ENCODE measurements at places on chromosomes 7 and 10.
A peak's percentile ranks its signal among the peaks of the same experiment; 100 is the strongest.

- peak; percentile 66 for DNase-seq
Observed at GRCh38 chr7:22672846-22673680, 53.9 kb upstream of the IL6 start.

GRCh38 chr7:27586825-27587224 is 75.9 kb downstream of the HIBADH start:
- no peak for DNase-seq

GRCh38 chr10:109972372-109973001 is 35.3 kb upstream of the ADD3 start:
- no peak for DNase-seq

DNA sequence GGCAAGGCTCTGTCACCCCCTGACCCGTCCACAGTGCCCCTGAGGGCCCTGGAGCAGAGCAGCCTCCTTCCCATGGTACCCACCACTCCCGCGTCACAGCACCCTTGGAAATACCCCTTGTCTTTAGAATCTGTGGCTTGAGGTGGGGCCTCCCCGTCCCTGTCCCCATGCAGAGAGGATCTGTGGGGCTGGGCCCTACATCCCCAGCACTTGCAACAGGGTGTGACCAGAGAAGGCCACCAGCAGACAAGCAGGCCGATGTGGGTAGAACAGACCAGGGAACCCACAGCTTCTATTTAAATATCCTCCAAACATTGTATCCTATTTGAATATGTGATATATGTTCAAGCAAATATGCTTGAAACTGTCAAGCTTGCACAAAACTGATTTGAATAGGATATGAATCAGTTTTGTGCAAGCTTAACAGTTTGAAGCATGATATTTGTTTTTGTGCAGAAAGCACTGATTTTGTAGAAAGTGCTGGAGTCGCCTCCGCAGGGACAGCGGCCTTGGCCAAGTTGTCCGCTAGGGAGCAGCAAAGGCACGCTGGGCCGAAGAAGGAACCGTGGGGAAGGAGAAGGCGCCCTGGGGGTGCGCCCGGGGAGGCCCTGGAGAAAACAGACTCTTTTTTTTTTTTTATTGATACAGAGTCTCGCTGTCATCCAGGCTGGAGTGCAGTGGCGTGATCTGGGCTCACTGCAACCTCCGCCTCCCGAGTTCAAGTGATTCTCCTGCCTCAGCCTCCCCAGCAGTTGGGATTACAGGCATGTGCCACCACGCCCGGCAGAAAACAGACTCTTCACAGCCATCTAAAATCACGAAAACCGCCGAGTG is 2.2 kb downstream of the CFAP46 start:
- peak; percentile 61 for DNase-seq

DNA sequence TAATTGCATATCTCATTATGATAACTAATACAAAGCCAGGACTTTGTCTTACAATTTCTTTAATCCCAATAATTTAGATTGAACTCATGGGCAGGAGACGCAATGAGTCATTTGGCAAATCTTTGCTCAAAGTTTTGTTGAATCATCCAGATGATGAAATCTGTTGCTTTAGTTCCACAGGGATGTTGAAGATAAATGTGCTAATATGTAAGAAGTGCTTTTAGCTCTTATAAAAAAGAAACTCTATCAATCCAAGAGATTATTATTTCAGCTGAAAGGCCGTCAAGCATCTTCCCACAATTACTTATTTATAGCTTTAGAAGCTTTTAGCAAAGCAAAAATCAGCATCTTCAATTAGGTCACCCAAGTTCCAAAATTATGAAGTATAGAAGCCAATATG is 36.8 kb upstream of the ANK3 start:
- no peak for DNase-seq

GRCh38 chr10:54108961-54109360 is 692.1 kb downstream of the PCDH15 start:
- DNase-seq, result no peak

DNA sequence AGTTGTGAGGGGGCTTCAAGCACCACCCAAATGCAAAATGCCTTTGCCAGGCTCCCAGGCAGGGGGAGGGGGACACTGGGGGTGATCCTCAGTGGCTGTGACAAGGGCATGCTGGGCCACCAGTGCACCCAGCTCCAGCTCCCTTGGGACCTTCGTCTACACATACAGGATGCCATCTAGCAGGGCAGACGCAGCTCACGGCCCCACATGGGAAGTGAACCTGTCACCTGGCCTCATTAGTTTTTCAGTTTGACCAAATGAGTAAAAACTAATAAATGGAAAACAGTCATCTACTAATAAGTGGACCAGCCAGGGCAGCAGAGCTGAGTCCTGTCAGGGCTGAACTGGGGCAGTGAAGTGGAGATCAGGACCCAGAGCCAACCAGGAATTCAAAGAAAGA is 50.2 kb downstream of the TLL2 start:
- no peak for DNase-seq

DNA sequence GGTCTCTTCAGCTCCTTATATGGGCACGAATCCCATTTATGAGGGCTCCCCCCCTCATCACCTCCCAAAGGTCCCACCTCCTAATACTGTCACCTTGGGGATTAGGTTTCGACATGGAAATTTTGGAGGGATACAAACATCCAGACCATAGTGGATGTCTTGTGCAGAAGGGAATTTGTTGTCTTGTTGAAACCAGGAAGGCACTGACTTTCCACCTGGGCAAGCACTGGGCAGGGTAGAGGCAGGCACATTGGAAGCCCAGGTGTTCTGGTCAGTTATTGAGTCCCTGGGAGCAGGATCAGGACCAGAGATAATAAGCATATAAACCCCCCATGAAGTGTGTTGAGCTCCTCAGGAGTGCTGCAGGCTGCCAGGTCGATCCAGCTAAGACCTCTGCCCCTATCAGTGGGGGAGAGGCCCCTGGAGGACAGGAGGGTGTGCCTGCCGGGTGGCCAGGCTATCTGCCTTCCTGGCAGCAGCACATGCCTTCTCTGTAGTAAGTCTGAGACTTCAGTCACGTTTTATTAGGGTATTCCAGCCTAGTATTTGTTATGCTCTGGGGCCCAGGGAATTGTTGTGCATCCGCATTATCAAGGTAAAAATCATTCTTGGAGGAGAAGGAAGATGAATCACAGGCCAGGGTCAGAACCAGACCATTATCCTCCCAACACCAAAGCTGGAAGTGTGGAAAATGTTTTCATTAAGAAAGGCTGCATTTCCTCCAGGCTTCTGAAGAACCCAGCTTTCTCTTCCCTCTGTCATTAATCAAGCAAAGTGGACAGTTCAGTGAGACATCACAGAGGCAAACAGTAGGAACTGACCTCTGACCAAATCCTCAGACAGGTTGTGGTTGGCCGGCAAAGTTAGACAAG is 503.1 kb downstream of the GRID1 start:
- no peak for DNase-seq

DNA sequence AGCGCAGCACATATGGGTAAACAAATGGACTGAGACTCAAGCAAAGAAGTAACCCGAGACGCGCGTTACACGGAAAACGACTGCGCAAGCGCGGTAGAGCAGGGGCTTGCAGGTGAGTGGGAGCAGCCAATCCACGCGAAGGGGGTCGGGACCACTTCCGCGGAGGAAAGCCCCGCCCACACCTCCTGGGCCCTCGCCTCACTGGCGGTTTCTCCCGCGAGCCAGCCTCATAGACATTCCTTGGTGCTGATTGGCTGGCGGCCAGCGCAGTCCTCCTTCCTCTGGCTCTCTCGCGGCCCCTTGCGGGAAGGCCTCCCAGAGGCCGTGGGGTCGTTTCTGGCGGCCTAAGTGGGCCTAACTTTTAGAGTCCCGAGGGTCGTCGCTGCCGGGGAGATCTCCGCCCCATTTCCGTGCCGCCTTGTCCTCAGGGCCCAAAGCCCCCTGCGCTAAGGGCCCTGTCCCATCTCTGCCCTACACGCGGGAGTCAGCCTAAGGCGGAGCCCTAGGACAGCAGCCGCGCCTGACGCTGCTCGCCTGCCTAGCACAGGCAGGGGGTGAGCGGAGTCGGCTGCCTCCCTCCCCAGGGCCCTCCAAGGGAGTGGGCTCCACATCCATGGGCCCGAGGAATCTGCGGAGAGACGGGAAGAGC is 9.1 kb upstream of the FXYD4 start:
- peak; percentile 99 for DNase-seq

DNA sequence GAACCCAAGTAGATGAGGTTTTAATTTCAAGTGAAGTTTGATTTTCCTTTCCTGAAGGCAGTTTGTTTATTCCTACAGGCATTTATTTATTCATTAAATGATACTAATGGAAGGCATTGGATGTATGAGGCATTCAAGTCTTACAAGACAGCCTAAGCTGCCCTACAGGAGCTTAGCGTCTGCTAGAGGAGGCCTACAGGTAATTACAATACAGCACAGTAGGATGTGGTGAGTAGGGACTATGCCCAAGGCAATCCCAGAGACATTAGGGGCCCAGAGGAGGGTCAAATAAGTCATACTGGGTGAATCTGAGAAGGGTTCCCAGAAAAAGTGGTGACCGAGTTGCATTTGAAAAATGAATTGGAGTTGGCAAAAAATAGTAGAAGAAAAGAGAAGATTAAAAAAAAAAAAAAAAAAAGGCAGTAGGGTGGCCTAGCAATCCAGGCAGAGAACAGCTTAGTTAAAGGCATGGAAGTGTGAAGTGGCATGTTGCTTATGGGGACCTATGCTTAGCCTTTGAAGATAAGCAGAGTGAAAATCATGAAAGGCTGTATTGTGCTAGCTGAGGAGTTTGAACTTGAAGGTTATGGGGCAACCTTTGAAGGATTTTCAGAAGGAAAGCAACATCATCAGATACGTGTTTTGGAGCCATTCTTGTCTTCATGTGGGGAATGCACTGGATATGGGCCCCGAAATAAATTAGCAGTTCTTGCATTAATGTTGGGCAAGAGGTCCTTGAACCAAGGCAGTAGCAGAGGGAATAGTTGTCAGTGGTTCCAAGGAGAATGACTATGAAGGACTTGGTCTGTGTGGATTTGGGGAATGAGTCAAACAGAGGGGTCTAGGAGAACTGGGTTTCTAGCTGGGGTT is 65.5 kb downstream of the SNX10 start:
- DNase-seq, result no peak

DNA sequence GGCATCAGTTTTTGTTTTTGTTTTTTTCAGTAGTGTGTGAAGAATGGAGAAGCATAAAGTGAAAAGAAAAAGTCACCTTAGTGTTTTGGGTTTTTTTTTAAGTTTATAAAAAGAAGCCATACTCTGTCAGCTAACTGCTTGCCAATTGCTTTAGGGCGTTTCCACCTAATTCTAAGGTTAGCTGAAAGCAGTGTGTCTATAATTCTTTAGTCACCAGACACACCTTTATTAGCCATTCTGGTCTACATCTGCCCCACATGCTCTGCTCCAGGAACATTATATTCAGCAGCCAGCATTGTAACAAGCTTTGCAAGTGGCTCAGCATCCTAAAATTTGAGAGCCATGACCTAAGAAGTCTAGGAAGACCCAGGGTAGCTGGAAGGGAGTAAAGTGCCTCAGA is 14.1 kb upstream of the SLC16A12 start:
- DNase-seq, result no peak

DNA sequence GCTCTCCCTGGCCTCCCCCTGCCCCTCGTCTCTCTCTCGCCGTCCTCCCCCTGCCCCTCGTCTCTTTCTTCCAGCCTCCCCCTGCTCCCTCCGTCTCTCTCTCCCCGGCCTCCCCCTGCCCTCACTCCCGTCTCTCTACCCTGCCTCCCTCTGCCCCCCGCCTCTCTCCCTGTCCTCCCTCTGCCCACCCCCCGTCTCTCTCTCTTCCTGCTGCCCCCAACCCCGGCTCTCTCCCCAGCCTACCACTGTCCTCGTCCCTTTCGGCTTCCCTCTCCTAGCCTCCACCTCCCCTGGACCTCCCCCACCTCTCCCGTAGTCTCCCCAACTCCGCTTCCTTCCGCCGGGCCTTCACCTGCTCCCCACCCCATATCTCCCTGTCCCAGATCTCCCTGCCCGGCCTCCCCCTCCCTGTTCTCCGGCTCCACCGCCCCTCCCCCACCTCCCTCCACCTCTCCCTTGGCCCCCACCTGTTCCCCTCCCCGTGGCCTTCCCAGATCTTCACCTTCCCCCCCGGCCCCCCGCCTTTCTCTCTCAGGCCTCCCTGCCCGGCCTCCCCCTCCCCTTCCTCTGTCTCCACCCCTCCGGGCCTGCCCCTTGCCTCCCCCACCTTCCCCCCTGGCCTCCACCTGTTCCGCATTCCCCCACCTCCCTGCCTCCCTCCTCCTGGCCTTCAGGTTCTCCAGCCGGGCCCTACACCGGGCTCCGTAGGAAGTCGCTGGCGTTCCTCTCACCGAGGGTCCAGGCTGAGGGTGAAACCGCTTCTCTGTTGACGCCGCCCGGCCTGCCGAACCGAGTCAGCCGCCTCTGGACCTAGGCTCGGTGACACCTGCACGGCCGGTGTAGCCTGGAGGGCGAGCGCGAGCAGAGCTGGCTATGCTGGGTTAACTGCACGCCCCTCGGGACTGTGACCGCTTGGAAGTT is 1.2 kb downstream of the GET4 start:
- DNase-seq, result no peak

DNA sequence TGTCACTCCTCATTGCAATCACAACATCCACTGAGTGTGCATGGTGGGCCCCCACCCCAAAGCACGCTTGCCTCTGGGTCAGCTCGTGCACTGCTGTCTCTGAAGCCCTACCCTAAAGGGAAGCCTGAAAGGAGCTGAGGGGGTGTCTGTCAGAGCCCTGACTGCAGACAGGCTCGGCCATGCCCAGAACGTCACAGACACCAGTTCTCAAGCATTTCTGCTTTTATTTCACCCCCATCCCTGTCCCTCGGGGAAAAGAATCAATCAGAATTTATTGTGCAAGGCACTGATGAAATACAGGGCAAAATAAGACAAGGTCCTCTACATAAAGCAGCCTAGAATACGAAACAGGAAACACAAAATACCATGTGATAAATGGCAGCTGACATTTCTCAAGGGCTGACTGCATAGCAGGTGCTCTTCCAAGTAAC is 231.8 kb downstream of the WDR37 start:
- no peak for DNase-seq

DNA sequence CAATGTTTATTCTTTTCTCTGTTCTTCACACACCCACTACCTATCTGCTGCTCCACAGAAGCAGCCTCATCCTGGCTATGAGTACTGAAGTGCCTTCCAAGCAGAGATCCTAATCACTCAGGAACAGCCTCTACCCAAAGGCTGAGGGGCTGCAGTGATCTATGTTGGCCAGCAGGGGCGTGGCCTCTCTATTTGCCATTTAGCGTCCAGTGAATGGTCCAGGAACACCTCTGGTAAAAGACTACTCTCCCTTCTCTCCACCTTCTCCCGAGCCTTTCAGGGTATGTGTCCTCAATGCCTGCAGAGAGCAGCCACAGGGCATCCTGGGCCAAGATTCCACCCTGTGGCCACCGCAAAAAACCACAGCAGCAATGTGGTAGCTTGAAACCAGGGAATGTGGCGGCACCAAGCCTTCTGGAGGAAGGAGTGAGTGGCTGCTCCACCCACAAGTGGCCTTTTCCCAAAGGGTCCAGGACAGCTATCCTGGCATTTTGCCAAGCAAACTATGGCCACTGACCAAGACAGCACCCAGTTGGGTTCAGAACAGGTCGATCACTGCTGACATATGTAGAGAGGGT is 70.9 kb downstream of the SYPL1 start:
- DNase-seq, result peak; percentile 34

GRCh38 chr7:128884561-128885369 is 22.1 kb downstream of the ATP6V1F start:
- no peak for DNase-seq

All from activated CD4-positive, alpha-beta T cell treated with anti-CD3 and anti-CD28 coated beads, Interleukin-2, amount 50 U/mL, for 16 hours (primary cell).